Endodermal cell (in vitro differentiated cells): ENCODE measurements at places on chromosomes 13 and 19.

DNA sequence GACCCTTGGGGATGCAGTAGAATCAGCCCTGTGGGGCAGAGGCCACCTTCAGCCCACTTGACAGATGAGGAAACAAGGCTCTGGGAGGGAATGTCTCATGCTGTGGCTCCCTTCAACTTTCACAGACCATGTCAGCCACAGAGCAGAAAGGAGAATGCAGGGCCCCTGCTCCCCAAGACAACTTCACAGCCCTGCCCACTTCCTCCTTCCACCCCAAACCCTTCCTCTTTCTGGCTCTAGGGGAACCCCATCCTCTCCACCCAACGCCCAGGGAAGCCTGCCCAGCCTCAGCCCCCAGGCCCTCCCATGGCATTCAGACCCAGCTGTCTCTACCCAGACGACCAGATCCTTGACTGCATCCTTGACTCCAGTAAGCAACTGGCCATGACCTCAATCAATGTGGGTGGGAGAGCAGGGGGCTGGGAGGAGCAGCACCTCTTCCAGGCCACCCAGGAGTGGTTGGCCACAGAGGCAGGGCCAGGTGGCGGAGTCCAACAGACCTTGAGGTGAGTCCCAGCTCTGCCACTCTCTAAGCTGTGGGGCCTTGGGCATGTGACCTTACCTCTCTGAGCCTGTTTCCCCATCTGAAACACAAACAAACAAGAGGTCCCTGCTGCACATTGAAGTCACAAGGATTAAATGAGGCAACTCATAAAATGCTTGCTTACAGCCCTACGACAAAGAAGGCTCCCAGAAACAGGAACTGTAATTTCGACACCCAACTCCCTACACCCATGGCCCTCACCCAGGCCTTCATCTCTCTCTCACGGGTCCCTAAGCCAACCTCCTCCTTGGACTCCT, 15.8 kb downstream of the DEDD2 start:
- DNase-seq, result no peak

- no peak for DNase-seq
These were observed 83.4 kb downstream of the UBL3 start for GRCh38 chr13:29767006-29767405.

- DNase-seq, result no peak
These were observed 545.5 kb downstream of the UQCRFS1 start for GRCh38 chr19:28667348-28667977.

DNA sequence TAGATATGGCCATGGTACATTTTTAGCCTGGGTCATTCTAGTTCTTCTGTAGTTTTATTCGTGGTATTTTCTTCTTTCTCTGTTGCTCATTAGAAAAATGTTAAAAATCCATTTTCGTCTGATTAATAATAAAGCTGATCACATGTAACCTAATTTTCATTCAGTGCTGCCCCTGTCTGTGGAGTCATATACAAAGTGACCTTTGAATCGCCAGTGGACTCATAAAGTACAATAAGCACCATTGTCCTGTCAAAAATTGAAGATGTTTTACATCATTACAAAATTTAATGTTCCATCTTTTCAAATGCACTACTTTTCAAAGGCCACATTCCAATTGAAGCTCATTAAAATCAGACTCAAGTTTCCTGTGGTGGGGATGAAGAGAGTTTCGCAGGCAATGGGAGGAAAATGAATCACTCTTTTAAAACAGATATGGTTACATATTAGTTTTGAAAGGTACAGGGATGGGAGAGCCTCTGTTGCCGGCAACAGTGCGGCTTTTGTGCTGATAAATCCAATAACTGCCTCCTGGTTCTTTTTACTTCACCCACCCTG, 205.4 kb downstream of the ZNF536 start:
- DNase-seq, result no peak

DNA sequence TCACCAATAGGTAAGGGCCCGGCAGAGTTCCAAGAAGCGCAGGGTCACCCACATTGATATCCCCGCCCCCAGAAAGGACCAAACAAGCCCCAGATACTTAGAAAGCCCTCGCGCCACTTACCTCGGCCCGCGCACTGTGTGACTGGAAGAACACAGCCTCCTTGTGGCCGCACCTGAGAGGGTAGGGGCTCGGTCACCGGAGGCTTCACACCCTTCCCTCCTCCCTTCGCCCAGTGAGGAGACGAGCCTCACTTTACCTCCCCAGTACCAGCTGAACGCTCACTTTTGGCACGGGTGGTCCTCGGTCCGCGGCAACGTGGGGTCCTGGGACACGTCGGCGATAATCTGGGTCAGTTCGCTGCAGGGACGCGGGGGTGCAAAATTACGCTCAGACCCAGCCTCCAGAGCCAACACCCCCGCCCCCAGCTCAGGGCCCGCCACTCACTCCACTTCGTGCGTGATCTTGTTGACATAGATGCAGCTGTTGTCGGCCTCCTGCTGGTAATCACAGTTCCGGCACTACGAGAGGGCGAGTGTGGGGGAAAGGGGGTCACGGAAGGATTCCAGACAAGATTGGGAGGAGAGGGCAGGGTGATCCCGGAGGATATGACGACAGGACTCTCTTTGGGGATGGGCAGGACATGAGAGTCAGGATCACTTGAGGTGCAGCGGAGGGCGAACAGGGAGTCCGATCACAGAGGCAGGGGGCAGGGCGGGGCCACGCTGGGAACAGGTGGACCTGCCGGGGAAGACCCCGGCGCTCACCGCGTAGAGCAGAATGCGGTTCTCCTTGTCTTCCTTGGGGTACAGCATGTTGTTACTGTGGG, 568 bp downstream of the POLR2I start:
- peak; percentile 82 for DNase-seq

DNA sequence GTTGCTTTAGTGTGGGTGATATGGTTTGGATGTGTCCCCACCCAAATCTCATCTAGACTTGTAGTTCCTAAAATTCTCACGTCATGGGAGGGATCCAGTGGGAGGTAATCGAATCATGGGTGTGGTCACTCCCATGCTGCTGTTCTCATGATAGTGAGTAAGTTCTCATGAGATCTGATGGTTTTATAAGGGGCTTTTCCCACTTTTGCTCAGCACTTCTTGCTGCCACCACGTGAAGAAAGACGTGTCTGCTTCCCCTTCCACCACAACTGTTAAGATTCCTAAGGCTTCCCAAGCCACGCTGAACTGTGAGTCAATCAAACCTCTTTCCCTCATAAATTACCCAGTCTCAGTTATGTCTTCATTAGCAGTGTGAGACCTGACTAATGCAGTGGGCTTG, 26.0 kb downstream of the OR10H4 start:
- no peak for DNase-seq

GRCh38 chr13:101258071-101258470, 158.2 kb downstream of the NALCN start:
- peak; percentile 77 for DNase-seq

DNA sequence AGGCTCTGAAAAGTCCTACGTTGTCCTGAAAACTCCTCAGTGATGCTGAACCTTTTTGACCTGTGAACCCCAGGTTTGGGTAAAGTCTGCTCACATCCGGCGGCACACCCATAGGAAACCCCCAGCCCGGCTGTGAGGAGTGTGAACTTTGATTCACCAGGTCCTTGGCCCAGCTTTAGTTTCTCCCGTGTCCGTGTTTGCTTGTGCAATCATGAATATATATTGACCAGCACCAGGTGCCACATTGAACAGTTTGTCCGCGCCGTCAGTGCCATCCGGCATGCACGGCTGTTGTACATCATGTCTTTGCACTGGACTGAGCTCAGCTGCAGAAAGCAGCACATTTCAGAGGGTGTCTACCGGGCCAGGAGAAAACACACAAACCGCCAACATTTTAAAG, 45.3 kb downstream of the NFIC start:
- no peak for DNase-seq

DNA sequence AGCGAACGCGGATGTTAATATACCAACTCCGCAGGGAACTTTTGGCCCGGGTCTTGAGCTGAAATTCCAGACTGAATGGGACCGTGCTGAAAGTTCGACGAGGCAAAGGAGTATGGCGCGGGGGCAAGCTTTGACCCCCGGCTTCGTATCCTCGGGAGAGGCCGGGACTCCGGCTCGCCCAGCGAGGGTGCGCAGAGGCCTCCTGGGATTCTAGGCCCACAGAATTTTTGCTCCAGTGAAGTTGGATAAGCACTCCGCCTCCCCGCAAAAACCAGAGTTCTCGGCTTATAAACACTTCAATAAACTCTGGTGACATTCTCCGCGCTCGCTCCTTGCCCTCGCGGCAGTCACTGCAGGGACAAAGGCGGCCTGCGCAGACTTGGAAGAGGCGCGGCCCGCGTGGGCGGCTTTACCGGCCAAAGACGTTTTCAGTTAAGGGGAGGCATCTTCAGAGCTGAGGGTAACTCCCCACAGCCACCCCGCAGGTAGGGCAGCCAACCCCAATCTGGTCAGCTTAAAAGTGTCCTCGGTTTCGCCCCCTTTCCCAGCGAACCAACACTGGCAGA, 112.6 kb downstream of the KCNRG start:
- peak; percentile 73 for DNase-seq

- peak; percentile 93 for DNase-seq
These were observed 74.6 kb downstream of the SHISA2 start for GRCh38 chr13:25977216-25977615.

GRCh38 chr13:25190256-25190655, 18.2 kb upstream of the AMER2 start:
- DNase-seq, result peak; percentile 15

DNA sequence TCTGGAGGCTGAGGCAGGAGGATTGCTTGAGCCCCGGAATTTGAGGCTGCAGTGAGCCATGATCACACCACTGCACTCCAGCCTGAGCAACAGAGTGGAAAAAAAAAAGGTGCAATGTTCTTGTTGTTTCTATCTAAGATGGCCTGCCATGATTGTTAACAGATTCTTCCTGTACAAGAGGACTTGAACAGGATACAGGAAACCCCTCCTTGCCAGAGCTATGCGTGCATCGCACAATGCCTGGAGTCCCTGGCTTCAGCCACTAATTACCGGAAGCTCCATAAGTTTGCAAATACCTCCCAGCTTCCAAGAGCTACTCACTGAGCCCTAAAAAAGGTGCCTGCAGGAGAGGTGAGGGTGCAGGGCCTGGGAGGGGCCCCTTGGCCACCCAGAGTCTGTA, 13.1 kb upstream of the HIF3A start:
- DNase-seq, result no peak

- no peak for DNase-seq
These were observed 20.1 kb downstream of the N4BP2L1 start for GRCh38 chr13:32407854-32408253.

- no peak for DNase-seq
These were observed 17.7 kb downstream of the TSHZ3 start for GRCh38 chr19:31331536-31331935.

- no peak for DNase-seq
These were observed 608 bp downstream of the CD70 start for GRCh38 chr19:6590258-6590826.

DNA sequence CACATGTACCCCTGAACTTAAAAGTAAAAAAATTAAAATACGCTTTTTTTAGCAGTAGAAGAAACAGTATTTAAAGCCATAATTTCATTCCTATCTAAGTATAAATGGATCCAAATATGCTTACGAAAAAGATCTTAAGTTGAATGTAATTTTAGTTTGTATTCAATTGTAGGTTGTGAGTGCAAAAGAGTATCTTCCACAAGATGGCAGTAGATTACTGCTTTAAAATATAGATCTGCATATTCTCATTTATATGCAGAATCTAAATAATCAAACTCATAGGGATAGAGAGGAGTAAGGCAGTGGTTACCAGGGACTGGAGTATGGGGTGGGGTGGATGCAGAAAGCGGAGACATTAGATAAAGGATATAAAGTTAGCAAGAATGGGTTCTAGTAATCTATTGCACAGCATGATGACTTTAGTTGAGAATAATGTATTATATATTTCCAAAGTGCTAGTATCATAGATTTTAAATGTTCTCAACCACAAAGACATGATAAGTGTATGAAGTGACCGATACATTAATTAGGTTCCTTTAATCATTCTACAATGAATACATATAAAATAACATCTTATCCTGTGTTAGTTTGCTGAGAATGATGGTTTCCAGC, 14.2 kb downstream of the OR7A17 start:
- no peak for DNase-seq

GRCh38 chr13:30339738-30340330, 32.5 kb upstream of the KATNAL1 start:
- DNase-seq, result no peak

- no peak for DNase-seq
These were observed 48.7 kb downstream of the ESD start for GRCh38 chr13:46748300-46748699.

DNA sequence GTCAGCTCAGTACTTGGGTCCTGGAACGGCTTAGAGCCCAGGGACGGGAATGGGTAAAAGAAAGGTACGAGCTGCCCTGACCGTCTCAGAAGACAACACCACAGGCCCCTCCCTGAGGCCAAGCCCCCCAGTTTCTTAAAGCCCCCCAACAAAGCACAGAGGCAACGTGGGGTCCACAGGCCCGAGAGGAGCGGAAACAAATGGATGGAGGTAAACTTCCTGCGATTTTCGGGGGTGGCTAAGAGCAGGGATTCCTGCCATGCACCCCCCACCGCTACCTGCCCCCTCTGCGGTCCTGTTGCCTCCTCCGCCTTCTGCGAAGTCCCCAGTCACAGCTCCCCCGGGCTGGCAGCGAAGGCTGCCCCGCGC, 48.2 kb downstream of the PTPRS start:
- no peak for DNase-seq

DNA sequence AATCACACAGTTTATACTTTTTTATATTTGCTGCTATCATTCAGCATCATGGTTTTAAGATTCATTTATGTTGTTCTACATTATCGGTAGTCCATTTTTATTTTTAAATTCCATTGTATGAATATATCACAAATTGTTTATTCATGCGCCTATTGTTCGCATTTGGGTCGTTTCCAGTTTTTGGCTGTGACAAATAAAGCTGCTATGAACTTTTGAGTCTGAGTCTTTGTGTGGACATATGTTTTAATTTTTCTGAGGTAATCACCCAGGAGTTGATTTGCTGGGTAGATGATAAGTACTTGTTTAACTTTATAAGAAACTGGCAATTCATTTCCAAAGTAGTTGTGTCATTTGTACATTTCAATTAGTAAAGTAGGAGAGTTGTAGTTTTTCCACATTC, 74.2 kb upstream of the CSNK1A1L start:
- DNase-seq, result no peak

DNA sequence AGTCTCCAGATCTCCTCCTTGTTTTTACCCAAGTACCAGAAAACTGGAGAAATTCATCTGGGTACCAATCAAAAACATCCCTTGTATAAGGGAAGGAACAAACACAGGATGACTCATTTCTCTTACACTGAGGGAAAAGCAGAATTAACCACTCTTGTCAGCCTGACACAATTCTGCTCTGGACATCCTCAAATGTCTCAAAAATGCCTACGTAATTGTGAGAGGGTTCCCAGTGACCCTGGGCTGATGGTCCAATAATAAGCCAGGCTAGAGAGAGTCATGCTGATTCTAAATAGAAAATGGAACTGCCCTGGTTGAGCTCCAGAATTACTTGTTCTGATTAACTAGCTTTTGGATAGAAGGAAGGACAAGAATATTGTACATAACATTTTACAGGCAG, 14.5 kb downstream of the ZNF708 start:
- no peak for DNase-seq

- peak; percentile 54 for DNase-seq
These were observed 151.5 kb downstream of the NHLRC3 start for GRCh38 chr13:39189778-39190177.

GRCh38 chr13:113065406-113066141, 40.0 kb upstream of the F7 start:
- no peak for DNase-seq
